Right ventricle myocardium inferior (tissue), 1 donor: ENCODE measurements at places on chromosomes 4 and X.

DNA sequence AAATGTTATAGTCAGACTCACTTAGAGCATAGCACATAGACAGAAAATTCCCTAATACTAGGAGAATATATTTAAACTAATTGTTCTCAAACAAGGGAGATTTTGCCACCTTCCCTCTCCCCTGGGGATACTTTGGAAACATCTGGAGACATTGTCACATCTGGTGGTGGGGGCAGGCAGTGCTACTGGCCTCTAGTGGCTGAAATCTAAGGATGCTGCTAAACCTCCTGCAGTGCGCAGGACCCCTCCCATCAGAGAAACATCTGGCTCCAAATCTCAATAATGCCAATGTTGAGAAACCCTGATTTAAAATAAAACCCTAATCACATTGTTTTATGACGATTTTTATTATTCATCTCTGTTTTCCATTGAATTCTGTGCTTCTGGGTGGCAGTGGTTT is 244.9 kb downstream of the FRMPD4 start:
- no peak for DNase-seq

GRCh38 chr4:153065276-153065675 is 129.2 kb downstream of the FHDC1 start:
- no peak for DNase-seq

DNA sequence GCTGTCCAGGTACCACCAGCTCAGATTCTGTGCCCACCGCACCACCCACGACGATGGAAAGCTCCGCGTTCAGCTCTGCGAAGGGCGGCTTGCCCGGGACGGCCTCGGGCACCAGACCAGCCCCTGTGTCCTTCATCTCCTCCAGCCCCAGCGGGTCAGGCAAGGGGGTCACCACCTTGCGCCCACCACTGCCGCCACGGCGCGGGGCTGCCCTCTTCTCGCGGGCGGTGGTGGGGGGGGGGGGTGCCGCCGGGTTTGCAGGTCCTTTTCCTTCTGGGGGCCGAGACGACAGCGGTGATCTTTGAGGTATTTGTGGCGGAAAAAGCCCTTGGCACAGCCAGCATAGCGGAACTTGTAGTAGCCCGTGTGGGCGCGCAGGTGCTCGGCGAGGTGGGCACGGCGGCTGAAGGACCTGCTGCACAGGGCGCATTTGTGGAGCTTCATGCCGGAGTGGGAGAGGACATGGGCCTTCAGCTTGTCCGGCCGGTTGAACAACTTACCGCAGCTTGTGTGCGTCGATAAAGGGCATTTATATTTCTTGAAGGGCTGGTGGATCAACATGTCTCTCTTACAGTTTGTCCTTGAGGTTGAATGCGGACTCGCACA is 50.9 kb downstream of the CFAP299 start:
- peak; percentile 50 for DNase-seq

DNA sequence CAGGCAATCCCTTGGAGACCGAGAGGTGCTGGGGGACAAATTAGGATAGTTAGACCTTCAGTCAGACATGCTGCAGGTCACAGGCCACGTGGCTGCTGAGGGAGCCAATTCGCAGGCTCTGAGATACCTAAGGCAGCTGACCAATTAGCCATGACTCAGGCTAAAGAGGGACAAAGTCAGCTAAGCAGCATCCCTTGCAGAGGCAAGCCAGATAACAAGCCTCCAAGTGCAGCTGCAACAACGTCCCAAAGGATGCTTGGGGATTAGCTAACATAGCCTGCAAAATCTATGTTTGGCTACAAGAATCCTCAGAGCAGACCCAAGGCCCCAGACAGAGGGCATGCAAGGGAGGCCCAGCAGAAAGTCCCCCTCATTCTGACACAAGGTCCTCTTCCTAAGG is 93.5 kb downstream of the SEL1L3 start:
- DNase-seq: no peak

DNA sequence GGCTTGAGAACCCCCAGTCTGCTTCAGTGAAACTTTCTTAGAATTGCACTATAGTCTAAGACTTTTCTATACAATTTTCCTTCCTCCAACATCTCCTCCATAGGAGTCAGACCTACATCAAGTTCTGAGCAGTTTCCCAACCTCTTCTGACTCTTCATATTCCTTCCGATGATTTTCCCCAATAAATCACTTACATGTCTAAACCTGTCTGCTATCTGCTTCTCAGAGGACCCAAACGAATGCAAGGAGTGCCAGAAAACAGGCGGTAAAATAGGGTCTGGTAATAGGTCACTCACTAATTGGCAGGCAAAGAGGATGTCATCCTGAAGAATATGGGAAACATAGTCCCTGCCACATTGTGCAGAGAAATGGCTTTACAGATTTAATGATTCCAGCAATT is 153.9 kb downstream of the PCDH18 start:
- no peak for DNase-seq

DNA sequence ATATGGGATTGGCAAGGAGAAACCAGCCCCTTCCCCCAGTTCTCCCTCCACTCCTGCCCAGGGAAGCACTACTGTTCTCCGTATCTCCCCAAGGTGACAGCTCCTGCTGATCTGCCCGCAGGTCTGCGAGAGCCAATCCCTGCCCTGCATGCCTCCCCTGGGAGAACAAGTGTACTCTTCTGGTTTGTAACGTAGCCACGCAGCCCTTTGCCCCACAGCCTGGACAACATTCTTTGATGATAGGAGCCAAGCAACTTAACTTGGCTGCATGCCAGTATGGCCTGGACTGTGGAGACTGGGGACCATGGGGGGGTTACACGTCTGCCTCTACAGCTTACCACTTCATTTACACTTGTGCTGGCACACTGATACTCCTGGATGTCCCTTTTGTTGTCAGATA is 2.0 kb downstream of the STBD1 start:
- DNase-seq: peak; percentile 78

GRCh38 chr4:15197005-15197404 is 194.7 kb downstream of the CPEB2 start:
- no peak for DNase-seq

- DNase-seq: no peak
Measured at GRCh38 chr4:336893-337142, 796 bp upstream of the ZNF141 start.

DNA sequence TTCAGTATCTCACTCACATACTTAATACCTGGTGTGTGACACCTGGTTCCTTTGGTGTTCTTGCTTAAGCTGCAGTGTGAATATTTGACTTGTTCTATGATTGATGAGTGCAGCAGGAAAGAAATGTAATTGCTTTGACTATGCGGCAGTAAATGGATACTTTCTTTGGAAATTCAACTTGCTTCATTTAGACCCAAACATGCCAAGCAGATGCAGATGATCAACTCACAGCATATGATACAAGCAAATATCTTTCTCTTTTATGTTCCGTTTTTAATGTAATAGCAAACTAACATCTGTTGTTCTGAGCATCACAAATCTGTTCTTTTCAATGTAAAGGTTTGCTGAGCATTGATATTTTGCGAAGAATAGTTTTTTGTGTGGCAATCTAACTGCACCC is 549.5 kb downstream of the C4orf33 start:
- DNase-seq: no peak

- no peak for DNase-seq
Measured at GRCh38 chrX:130516123-130516522, 114.3 kb downstream of the RBMX2 start.
